ENCODE measurements at places on chromosomes 1 and 21. TPM values are rescaled to one million over a fixed set of nuclear protein-coding genes. Genes with fewer than 3 reads are reported as not detected.

AMY2A gene
- not detected for total RNA-seq

S100A12 gene
- total RNA-seq, result 4.0 TPM

AHCTF1 gene
- total RNA-seq, result 21.1 TPM

TRIM17 gene
- total RNA-seq, result 0.38 TPM

All from Right ventricle myocardium inferior (tissue), 1 donor.